Stimulated activated CD8-positive, alpha-beta memory T cell treated with anti-CD3 and anti-CD28 coated beads, Interleukin-2, amount 100 ng/mL, for 1 hour (primary cell): ENCODE measurements at places on chromosomes 1 and 21.

- DNase-seq, result no peak
Observed at GRCh38 chr1:212609701-212610574, 1.4 kb downstream of the ATF3 start.

DNA sequence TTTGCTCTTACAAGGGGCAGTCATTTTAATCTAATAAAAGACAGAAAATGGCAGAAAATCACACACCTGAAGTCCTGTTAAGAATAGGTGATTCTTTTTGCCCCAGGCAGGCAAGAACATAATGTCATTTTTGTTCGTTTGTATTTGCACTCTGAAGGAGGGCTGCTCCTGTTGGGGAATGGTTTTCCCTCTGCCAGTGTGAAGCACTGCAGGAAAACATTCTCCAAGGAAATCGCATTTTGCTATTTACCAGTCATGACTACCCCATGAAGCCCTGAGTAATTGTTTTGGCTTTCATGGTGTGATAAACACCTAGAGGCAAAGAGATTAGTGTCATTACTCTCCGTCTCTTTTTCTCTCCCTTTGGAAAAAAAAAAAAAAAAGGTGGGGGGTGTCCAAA, 345.5 kb downstream of the NTNG1 start:
- no peak for DNase-seq

DNA sequence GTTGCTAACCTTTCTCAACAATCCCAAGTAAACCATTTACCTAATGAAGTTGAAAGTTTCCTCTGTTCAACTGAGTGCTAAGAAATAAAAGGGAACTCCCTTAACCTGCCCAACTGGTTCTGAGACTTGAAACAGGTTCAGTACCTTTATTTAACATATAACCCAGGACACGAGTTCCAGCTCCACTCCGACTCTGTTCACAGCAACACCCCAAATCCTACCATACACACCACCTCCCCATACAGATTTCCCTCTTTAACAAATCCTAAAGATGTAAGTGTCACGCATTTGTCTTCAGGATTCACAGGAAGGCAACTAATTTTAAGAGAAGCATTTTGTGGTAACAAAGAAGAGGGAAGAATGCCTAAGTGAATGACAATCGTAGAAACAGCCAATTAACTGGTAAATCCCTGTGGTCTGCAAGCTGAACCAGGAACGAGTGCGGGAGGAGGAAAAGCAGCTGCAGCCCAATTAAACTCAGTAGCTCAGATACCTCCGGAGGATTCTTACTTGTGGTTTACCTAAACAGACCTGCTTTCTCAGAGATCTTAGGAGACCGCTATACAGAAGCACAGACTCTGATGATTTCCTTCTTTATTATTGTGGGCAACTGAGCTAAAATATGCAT, 134.5 kb upstream of the MAGI3 start:
- no peak for DNase-seq

- no peak for DNase-seq
Observed at GRCh38 chr1:93346421-93346993, 800 bp downstream of the DR1 start.

DNA sequence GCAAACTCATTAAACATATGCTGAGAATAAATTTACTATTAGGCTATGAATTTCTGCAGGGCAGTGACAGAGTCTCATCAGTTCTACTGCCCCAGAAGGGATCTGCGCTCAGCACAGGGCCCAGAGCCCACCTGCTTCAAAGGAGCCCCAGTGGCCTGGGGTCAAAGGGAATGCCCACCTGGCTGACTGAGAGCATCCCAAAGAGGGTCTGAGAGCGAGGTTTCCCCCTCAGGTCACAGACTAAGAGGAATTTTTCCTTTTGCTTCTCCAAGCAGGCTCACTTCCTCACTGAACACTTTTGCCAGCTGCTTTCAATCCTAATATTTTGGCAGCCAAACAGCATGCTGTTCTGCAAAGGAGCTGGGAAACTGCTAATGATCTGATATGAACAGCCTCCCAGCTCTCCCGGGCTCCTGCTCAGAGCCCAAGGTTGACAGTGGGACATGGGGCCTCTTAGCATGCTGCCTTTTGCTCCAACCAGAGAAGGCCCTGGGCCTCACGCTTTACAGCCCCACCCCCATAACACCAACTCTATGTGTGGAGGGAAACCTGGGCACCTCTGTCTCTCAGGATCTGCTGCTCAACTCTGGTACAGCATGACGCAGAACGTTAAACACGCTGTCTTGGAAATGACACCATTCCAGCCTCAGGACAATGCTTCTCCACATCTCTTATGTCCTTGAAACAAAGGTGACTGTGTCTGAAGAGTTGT, 70.7 kb upstream of the SYT6 start:
- DNase-seq, result no peak

- no peak for DNase-seq
Observed at GRCh38 chr1:23224739-23225648, 7.7 kb upstream of the HTR1D start.

- DNase-seq, result no peak
Observed at GRCh38 chr1:212967801-212968200, 17.5 kb downstream of the VASH2 start.

DNA sequence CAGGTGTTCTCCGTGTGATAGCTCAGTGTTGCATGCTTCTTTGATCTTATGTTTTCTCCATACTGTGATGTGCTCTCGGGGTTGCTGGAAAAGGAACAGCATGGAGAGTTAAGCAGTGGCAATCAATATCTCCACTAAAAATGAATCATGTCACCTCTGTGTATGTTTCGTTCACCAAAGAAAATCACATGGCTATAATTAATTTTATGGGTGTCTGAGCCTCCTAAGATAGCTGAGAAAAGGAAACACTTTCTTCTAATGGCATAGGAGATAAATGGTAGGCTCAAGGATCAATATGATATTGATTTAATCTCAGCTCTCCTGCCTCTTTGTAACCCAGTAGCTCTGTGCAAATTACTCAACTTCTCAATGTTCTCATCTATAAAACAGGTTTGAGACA, 14.3 kb downstream of the FAM177B start:
- DNase-seq, result no peak

DNA sequence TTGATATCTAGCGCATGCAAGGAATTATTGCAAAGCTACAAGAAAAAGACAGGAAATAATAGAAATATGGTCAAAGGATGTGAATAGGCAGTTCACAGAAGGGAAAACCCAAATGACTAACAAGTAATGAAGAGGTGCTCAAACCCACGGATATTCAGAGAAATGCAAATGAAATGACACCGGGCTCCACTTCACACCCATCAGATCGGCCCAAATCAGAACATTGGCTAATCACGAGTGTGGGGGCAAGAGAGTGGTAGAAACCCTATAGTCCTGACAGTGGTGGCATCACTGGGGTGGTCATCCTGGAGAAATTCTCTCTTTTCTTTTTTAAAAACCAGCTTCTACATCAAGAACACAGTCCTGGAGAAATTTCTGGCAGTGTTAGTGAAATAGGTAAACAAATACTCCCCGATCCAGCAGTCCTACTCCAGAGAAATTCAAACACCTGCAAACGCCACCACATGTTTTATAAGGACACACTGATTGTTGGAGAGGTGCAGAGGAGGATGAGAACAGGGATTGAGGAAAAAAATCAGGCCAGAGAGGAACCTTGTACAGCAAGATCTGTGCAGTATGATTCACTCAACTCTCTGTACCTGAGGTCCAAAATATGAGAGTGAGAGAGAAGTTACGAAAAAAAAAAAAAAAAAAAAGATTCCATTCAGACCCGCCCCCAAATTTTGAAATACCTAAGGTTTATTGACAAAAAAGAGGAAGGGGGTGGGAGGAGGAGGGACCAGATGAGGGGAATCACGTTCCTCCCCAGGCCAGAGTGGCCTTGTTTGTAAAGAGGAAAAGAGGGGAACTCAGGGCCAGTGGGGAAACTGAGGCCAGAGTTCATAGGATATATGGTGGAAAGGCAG, 9.2 kb upstream of the TNFRSF1B start:
- DNase-seq, result no peak

DNA sequence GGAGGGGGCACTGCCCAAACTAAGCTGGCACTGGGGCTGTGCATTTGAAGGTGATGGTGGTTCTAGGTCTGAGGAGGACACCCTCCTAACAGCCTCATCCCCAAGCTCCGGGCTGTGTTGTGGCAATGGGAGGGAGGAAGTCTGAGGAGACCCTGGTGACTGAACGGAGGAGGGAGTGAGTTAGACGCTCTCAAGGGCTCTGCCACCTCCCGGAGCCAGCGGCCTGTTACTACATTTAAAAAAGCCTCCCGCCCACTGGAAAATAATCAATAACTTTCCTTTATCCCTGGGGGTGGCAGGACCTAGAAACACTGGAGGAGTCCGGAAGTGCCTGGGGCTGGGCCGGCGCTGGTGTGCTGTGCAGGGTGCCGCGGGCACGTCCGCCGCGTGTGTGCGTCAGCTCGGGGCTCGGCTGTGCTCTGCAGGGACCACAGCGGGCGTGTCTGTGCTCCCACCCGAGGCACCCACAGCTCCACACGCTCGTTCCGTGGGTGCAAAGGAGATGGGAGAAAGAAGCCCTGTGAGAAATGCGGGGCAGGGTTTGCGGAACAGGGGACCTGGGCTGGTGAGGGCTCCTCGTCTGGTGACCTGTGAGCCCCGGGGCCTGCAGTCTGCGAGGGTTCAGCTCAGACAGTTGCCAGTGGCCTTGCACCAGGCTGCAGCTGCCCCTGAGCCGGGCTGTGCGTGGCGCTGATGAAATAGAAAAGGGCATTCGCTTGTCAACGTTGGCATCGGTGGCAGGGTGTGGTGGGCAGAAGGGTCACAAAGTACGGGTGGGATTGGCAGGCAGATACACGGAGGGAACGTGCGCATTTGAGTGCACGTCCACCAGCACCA, 5.3 kb downstream of the SAMD11 start:
- DNase-seq, result no peak

- DNase-seq, result no peak
Observed at GRCh38 chr21:17828223-17828622, 9.1 kb upstream of the C21orf91 start.

DNA sequence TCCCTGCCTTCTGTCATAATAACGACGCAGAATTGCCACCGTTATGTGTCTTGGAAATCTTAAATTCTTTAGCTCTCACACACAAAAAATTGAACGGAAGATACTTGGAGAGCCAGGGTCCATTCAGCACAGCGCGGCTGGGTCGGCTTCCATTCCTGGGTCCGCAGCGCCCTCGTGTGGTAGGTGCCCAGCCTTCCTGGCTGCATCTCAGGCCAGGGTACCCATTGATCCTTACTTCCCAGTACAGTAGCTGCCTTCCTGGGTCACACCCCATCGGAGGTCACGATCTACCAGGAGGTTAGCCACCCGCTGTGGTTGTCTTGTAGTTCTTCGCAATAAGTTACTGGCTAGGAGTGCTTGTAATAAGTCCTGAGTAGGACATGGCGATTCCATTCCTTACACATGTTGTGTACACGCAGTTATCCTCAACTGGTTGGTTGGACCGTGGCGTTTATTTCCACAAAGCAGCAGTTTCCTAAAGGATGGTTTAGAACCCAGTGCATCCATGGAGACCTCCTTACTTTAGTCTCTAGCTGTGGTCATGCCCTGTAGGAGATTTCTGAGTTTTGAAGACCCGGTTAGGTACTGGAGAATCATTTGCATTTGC, 9.9 kb upstream of the MTARC1 start:
- DNase-seq, result no peak

GRCh38 chr1:248849152-248849551, 9.7 kb downstream of the ZNF692 start:
- no peak for DNase-seq

- DNase-seq, result no peak
Observed at GRCh38 chr1:239736479-239736878, 350.1 kb downstream of the CHRM3 start.
